Posterior cingulate gyrus (tissue), 11 donors: ENCODE measurements at places on chromosomes 5 and 9.

GRCh38 chr5:103207653-103208052 is 50.9 kb upstream of the MACIR start:
- DNase-seq = no peak

DNA sequence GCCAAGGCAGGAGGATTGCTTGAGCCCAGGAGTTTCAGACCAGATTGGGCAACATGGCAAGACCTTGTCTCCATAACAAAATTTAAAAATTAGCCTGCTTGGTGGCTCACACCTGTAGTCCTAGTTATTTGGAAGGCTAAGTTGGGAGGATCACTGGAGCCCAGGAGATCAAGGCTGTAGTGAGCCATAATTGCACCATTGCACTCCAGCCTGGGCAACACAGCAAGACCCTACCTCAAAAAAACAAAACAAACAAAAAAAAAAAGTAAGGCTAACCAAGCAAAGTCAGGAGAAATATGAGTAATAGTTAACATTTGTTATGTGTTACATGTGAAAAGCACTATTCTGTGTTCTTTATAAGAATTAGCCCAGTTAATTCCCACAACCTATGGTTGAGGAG is 74.7 kb downstream of the FOXB2 start:
- no peak for DNase-seq

DNA sequence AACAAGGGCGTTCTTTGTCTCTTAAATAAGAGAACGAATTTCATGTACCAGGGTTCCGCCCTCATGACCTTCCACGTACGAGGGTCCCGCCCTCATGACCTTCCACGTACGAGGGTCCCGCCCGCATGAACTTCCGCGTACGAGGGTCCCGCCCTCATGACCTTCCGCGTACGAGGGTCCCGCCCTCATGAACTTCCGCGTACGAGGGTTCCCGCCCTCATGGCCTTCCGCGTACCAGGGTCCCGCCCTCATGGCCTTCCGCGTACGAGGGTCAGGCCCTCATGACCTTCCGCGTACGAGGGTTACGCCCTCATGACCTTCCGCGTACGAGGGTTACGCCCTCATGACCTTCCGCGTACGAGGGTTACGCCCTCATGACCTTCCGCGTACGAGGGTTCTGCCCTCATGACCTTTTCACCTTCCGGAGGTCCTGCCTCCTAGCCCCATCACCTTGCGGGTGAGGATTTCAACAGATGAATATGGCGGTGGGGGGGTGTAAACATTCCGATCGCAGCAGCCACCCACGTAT is 273.9 kb upstream of the ADAMTS16 start:
- no peak for DNase-seq

DNA sequence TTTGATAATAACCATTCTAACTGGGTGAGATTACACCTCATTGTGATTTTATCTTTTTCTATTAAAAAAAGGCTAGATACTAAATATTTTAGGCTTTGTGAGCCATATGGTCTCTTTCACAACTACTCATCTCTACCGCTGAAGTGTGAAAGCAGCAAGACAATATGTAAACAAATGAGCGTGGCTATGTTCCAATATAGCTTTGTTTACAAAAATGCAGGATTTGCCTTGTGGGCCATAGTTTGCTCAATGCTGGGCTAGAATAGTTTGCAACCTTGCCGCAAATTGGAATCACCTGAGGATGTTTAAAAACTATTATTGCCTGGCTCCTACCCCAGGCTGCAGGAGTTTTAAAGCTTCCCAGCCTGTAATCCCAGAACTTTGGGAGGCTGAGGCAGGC is 10.2 kb upstream of the GPR150 start:
- no peak for DNase-seq

DNA sequence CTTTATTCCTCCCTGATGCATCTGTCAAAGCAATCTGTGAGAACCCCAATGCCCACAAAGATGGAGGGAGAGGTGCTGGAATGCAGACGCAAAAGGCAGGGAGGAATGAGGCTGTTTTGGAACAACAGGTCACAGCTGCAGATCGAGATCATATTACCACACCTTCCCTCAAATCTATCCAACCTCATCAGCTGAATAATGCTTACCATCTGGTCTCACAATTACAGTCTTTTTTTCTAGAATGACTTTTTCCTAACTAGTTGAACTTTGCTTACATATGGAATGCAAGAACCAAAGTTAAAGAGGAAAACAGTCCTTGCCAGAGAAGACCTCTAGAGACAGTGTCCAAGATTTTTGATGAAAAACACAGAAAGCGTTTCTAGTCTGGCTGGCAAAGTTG is 158.1 kb downstream of the LPAR1 start:
- DNase-seq = no peak

- DNase-seq = no peak
Observed at GRCh38 chr5:150731669-150732242, 27.1 kb downstream of the DCTN4 start.

GRCh38 chr5:137923856-137924255 is 34.6 kb downstream of the PKD2L2 start:
- no peak for DNase-seq

DNA sequence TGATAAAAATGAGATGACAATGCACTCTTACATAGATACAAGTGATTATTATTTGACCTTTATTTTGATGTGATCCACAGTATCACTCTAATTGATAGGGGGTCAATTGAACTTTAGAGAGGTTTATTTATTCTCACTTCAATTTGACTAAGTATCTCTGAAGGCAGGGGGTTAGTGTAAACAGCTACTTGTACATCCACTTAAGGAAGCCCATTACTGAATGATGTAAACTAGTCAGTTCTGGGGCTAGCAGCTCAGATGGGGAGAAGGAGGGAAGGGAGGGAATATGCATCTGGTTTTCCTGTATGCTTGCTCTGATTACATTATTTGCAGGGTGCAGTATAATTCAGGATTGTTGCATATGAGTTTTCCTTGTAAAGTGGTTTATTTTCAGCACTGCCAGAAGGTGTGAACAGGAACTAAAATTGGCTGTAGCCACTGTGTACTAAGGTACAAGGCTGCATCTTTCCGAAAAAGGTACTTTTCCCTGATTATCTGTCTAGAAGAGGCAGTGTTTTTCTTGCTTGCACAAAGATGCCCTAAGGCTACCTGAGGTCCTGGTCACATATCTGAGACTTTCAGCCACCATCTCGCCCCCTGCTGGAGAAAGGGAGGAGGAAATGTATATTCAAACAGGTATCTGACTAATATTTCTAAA is 51.2 kb downstream of the MRPS27 start:
- DNase-seq = no peak

DNA sequence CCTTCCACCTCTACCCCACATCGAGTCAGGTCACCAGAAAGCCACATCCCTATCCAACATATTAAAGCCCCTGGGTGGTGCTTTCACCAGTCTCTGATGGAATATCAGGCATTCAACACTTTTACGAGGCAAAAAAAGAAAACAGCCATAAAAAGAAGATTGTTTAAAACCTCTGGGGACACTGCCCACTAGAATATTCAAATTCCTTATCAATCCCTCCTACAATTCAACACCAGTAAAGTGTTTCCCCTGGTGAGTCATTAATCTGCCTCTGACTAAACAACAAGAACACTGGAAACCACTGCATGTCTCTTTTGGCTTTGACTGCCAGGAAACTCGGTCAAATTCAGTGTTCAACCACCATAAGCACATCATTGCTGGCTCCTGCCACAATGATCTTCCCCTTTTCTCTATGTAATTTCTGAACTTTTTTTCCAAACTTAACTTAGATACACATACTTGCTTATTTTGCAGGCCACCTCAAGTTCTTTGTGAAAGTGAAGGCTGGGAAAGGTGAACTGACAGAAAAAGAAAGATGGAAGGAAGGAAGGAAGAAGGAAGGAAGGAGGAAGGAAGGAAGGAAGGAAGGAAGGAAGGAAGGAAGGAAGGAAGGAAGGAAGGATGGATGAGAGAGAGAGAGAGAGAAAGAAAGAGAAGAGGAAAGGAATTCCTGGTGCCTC is 105.3 kb downstream of the PAX5 start:
- no peak for DNase-seq

GRCh38 chr5:67318746-67319145 is 122.1 kb upstream of the CD180 start:
- DNase-seq = no peak

GRCh38 chr9:4678679-4679267 is 596 bp upstream of the CDC37L1 start:
- no peak for DNase-seq

- DNase-seq = no peak
Observed at GRCh38 chr5:7181841-7182240, 214.1 kb upstream of the ADCY2 start.

- no peak for DNase-seq
Observed at GRCh38 chr9:79357616-79358015, 214.1 kb upstream of the TLE4 start.

DNA sequence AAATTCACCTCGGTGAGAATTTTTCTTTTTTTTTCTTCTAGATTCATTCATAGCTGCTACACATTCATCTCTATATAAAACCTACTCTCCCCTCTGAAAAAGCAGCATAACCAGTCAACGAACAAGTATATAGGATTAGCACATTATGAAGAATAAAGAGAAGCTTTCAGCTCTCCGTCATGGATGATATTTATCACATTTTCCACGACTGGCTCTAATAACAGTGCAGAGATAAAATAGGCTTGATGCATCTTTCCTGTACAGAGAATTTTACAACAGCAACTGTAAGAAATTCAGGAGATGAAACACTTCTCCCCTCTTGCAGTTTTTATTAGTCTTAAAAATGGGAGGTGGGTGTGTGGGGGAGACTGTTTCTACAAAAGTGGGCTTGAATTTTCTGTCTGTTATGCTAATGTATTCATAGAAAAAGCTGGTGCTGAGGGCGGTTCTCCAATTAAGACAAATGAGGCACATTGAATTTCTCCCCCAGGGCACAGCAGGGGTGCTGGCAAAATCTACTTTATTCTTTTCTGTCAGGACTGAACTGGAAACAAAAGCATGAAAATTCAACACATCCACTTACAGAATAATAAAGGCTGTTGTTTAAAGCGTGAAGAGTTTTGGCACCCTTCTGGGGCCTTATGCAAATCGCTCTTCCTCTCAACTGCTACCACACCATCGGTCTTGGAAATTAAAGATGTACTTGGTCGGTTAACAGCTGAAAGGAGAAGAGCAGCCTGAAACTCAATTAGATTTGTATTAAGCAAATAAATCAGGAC is 233.9 kb upstream of the ZNF608 start:
- no peak for DNase-seq

GRCh38 chr9:16532681-16533450 is 337.6 kb downstream of the BNC2 start:
- no peak for DNase-seq

DNA sequence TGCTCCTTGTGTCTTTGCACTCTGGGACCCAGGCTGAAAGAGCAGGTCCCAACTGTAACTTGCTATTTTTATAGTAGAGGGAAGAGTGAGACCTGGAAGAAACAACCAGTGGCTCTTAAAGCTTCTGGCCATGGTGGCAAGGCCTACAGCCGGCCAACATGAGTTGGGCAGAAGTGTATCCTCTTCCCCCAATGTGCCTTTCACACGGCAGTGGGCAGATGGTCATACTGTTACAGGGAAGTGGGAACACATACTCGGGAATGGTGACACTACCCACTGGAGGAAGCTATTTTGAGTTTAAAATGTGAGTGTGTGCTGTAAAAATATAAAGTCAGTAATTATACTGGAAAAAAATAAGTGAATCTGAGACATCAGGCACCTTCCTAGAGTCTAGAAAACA is 116.0 kb downstream of the MVB12B start:
- no peak for DNase-seq

- DNase-seq = no peak
Observed at GRCh38 chr9:34492051-34492450, 30.7 kb downstream of the ENHO start.

- no peak for DNase-seq
Observed at GRCh38 chr5:88262116-88262515, 6.5 kb downstream of the TMEM161B start.
